ENCODE measurements at places on chromosomes 16 and 17.

DNA sequence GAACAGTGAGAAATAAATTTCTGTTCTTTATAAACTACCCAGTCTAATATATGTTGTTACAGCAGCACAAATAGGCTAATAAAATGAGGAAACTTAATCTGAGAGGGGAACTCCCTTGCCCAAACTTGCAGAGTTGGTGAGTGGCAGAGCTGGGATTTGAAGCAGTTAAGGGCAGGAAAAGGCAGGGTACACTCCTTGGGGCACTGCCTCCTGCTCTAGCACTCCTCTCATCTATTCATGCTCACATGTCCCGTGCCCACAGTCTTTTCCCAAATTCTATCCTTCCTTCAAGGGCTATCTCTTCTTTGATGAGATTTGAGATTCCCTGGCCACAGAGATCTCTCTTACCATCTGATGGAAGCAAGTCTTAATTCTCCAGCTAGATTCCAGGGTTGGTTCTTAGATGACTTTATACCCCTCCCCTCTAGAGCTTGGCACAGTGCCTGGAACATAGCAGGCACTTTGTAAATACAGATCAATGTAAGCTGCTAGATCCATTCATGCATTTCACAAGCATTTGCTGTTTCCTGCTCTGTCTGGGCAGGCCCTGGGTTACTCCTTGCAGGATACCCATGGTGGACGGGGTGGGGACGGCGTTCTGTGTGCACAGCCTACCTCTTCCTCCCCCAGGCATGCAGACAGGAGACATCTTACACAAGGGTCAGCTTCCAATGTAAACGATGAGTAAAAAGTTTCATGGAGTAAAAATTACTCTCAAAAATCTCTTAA lies 39.2 kb upstream of the ABCC12 start:
- DNase-seq: no peak

GRCh38 chr17:79562192-79562930 lies 48.5 kb downstream of the RBFOX3 start:
- DNase-seq: no peak

DNA sequence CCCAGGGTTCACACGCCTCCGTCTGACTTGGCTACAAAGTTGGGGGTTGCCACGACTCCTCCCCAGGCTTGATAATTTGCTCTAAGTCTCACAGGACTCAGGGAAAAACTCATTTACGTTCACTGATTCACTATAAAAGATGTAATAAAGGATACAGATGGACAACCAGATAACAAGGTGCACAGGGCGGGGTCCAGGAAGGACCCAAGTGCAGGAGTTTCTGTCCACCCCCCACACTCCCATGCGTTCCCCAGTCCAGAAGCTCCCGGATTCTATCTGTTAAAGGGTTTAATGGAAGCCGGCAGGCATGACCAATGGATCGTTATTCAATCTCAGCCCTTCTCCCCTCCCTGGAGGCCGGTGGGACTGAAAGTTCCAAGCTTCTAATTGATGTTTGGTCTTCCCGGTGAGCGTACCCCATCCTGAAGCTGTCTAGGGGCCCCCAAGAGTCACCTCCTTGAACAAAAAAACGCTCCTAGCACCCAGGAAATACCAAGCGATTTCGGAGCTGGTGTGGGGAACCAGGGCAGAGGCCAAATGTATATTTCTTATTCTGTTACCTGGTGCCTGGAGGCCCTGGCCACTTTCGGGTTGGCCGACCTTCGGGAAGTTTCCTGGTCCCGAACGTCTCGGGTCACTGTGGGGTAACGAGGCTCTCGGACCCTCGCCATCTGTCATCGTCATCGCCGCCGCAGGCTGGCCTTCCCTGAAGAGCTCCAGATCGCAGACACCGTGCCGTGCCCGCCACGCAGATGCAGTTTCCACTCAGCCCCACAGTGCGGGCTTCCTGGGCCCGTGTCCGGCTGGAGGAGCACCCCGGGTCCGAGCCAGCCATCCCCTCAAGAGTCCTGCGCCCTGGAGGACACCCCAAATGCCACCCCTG lies 13.5 kb upstream of the METRNL start:
- DNase-seq: no peak

GRCh38 chr17:80246726-80247125 lies 13.9 kb upstream of the RNF213 start:
- no peak for DNase-seq

- no peak for DNase-seq
Measured at GRCh38 chr17:17888821-17889220, 52.0 kb upstream of the SREBF1 start.

DNA sequence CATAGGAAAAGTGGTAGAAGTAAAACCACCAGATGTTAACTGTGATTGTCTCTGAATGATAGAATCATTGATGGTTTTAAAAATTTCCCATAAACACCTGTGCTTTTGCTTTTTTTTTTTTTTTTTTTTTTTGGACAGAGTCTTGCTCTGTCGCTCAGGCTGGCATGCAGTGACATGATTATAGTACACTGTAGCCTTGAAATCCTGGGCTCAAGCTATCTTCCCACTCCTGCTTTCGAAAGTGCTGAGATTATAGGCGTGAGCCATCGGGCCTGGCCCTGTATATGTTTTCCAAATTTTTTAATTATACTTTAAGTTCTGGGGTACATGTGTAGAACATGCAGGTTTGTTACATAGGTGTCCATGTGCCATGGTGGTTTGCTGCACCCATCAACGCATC lies 80.5 kb downstream of the NF1 start:
- DNase-seq: no peak

GRCh38 chr17:9878786-9879525 lies 26.1 kb downstream of the RCVRN start:
- DNase-seq: no peak

DNA sequence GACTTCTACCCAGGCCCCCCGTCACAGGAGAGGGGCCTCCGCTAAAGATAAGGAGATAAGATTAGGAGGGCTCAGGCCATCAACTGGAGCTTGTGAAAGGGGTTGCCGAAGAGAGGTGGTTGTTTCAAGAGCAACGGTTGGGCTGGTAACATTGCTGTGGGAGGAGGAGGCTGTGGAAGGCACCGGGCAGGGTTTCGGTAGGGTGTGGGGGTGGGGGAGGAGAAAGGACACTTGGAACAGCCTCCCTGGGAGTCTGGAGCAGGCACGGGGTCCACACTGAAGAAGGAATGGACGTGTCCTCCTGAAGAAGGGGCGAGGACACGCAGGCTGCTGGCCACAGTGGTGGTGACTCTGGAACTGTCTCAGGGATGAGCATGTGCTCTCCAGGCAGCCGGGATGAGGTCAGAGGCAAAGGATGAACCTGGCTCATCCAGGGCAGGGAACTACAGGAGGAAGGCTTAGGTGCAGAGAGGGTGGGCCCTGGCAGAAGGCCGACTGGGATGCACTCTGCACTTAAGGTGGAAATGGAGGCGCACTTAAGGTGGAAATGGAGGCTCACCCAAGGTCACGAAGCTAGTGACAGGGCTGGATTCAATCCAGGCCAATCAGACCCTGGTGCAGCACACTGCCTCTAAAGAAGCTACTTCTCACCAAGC lies 1.2 kb upstream of the EPX start:
- DNase-seq: no peak

Data from C1 segment of cervical spinal cord (tissue), 14 donors.